Activated T-cell treated with anti-CD3 and anti-CD28 coated beads, Interleukin-2, amount 50 U/mL, for 72 hours (primary cell): ENCODE measurements at places on chromosomes 6 and 20. TPM values are rescaled to one million over a fixed set of nuclear protein-coding genes. Genes with fewer than 3 reads are reported as not detected.

DNA sequence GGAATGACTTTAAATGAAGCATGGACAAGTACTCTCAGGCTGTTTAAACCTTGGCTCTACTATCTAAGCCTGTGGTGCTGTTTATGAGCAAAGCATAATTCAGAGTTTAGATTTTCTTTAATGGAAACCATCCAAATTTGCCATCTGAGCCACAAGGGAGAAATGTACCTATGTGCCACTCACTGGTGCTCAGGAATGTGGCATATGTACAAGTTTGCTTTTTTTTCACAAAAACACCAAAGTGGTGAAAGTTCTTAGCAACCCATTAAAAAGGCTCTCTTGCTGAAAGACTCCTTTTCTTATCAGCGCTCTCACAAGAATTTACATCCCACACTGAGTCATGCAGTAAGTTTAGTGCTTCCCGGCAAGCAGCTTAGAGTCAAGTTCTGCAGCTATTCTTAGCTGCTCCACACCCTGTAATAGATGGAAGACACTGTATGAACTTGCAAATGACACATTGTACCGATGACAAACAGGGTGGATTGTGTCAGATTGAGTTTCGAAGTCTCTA, 57.3 kb upstream of the MLIP start:
- no peak overlapping the region for H3K4me3 ChIP-seq
- H3K27ac ChIP-seq: no peak overlapping the region
- peaks cover 6% of the 10 kb centered on the region for H3K27me3 ChIP-seq
- no peak for DNase-seq
- no peaks in the 10 kb centered on the region for H3K36me3 ChIP-seq

RAET1L gene
- not detected for total RNA-seq

GRCh38 chr6:5529733-5530132, 268.4 kb downstream of the FARS2 start:
- no peaks in the 10 kb centered on the region for H3K36me3 ChIP-seq
- DNase-seq: no peak
- H3K27ac ChIP-seq: no peak overlapping the region
- H3K27me3 ChIP-seq: no peaks in the 10 kb centered on the region
- peaks cover 10% of the 10 kb centered on the region for H3K4me1 ChIP-seq

GRCh38 chr6:131918650-131919355, 32.4 kb downstream of the CCN2 start:
- DNase-seq: no peak
- no peak overlapping the region for H3K4me3 ChIP-seq
- peaks cover 56% of the 10 kb centered on the region for H3K27me3 ChIP-seq
- H3K27ac ChIP-seq: no peak overlapping the region
- H3K4me1 ChIP-seq: peaks cover 22% of the 10 kb centered on the region

DEFB116 gene
- total RNA-seq: not detected
